ENCODE measurements at places on chromosomes 4 and X. TPM values are rescaled to one million over a fixed set of nuclear protein-coding genes. Genes with fewer than 3 reads are reported as not detected.

- DNase-seq = no peak
Observed at GRCh38 chr4:181478656-181479055, 764.5 kb upstream of the TENM3 start.

- DNase-seq = no peak
Observed at GRCh38 chrX:40011322-40012038, 86.3 kb downstream of the BCOR start.

- DNase-seq = no peak
Observed at GRCh38 chr4:173167758-173168395, 734 bp upstream of the GALNT7 start.

GRCh38 chr4:150960818-150961217 is 54.3 kb downstream of the LRBA start:
- no peak for DNase-seq

FRMPD3 gene
- total RNA-seq = not detected

Data from adrenal gland (tissue), 19 donors.